AG10803 (cell line): ENCODE measurements at places on chromosomes 7 and 10.

GRCh38 chr7:28702171-28702570 lies 256.0 kb downstream of the TRIL start:
- DNase-seq, result no peak

GRCh38 chr7:50632561-50633413 lies 67.6 kb upstream of the DDC start:
- peak; percentile 44 for DNase-seq

DNA sequence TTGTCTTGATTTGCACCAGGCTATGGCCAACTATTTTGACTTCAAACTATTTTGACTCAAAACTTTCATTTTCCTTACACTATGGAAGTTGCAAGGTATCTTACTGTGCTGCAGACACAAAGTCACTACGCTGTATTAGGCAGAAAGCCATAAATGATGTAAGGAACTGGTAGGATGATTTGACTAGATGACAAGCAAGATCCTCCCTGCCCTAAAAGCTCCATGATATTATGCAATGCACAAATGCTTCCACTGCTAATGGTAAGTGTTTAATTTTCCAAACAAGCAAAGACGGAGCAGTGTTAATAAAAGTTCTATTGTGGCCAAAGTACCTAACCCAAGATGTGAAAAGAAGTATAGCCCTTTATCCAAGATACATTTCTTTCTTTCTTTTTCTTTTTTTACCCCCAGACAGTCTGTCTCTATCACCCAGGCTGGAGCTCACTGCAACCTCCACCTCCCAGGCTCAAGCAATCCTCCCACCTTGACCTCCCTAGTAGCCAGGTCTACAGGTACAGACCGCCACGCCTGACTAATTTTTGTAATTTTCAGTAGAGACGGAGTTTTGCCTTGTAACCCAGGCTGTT lies 98.2 kb downstream of the ANK3 start:
- DNase-seq, result peak; percentile 13

DNA sequence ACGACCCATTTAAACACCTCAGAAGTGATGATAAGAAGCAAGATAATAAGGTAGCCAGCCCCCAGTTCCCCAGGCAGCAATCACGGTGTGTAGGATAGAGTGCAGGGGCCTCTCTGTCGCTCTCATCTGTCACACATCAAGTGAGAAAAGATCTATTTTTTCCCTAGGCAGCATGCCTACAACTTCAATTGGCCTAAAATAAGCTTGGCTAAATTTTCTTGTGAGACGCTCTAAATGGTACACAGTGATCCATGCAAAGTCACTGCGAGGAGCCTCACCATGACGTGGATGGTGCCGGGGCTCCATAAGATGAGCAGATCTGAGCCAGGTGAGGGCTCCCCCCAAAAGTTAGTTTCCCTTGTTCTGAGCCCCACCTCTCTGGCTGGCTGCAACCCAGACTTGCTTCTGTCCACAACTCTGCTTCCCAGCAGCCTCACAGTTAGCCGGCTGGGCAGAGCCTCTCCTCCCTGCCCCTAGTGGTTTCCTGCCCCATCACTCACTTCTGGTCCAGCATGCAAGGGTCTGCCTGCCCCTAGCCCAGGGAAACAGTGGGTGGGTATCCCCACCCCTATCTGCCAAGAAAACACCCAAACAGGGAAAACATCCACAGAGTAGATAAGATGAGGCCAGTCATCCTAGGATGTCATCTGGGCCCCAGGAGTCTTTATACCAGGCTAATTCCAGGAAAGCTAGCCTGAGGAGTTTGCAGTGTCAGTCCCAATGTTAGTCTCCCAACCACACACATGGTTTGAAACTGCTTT lies 342.1 kb downstream of the GRID1 start:
- DNase-seq, result no peak

GRCh38 chr7:22598318-22598920 lies 98.4 kb upstream of the STEAP1B start:
- DNase-seq, result no peak

DNA sequence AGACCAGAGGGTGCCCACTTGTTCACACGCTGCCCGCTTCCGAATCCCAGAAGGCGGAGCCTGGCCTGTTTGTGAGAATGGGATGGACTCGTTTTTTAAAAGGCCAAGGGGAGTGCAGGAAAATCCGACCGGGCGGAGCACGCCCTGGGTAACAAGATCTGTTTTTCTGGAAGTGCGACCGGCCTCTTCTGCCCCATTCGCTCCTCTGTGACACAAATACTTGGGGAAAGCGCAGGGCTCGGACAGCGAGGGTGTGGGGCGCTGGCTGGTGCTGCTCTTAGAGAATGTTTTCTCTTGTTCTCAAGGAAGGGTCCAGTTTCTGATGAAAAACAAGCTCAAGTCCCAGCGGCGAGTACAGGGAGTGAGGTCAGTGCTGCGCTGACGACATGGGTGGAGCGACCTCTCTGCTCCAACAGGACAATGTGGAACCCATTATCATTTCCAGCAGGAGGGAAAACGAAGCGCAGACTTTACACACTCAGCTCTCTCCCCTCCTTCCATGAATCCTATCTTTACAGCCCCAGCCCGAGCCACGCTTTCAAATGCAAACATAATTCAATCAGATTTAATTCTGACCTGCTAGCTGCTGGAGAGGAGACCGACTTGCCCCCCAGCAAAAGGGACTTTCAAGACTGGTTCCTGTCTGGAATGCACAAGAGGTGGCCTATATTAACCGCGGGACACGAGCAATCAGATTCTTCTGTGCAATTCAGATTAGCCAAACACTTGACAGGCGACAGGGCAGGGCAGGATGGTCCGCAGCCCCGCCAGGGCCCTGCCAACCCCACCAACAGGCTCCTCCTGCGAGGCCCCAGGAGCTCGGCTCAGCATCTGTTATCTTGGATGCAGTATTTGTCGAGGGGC lies 1.1 kb downstream of the RADIL start:
- DNase-seq, result peak; percentile 86

GRCh38 chr10:6232225-6232807 lies 29.6 kb downstream of the PFKFB3 start:
- DNase-seq, result no peak

DNA sequence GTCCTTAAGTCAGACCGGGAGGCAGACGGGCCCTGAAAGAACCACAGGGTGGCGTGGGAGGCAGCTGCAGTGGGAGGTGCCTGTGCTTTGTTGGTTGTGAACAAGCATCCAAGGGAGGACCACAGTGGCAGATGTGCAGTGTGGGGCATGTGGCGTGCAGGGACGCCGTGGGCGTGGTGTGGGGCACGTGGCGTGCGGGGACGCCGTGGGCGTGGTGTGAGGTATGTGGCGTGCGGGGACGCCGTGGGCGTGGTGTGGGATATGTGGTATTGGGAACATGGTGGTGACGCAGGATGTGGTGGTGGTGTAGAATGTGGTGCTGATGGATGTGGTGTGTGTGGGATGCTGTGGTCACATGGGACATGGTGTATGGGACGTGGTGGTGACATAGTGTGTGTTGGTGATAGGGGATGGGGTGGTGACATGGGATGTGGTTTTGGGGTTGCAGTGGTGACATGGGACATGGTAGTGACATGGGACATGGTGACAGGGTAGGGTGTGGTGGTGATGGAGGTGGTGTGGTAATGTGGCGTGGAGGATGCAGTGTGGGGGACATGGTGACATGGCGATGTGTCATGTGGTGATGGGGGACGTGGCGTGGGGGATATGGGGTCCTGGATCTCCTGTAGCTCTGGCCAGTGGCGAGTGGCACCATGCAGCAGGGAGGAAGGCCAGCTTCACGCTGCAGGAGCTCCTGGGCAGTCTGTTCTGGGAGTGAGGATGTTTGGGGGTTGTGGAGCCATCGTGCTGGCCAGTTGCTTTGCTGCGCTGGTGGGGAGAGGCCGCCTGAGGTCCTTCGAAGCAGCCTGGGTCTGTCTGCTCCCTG lies 78.8 kb downstream of the INPP5A start:
- DNase-seq, result no peak

GRCh38 chr7:103660455-103661371 lies 214.7 kb upstream of the SLC26A5 start:
- peak; percentile 26 for DNase-seq

- DNase-seq, result no peak
These were observed 388.5 kb downstream of the DPP6 start for GRCh38 chr7:154440651-154441050.

- no peak for DNase-seq
These were observed 49.0 kb downstream of the CCDC71L start for GRCh38 chr7:106611911-106612310.

GRCh38 chr10:93954726-93955363 lies 38.9 kb upstream of the PLCE1 start:
- peak; percentile 29 for DNase-seq

DNA sequence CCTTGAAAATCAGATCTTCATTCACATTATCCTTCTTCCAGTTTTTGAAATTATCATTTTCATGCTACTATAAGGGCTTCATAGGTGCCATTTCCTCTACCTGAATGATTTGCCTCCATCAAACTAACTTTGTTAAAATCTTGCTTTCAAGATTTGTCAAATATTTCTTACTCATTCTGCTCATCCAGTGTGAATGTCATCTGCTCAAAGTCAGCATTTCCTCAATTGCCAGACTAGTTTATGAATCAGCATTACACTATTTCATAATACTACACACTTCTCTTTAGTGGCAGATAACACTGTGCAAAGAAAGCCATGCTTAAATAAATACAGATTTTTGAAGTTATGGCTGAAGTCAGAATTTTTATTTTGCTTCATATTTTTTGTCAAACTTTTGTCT lies 21.3 kb upstream of the LIPF start:
- peak; percentile 42 for DNase-seq

- no peak for DNase-seq
These were observed 427.1 kb downstream of the TCERG1L start for GRCh38 chr10:130884456-130884855.

GRCh38 chr7:47571331-47572093 lies 10.4 kb downstream of the TNS3 start:
- peak; percentile 93 for DNase-seq

GRCh38 chr10:99742701-99743100 lies 10.7 kb downstream of the CUTC start:
- peak; percentile 42 for DNase-seq

DNA sequence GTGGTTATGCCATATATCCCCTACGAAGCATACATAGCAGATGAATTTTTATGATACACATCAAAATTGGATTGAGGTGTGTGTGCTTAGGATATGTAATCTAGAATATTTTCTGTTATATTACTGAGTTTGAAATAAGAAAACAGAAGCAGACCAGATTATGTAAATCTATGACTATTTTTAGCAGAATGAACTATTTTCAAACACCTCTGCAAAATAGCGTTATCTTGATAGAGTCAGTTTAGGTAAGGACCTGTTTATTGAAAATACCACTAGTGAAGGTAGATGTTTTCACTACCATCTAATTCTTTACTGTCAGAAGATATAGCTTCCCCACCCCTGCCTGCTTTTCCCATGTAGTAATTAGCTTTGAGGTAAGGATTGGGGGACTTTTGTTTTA lies 9.1 kb downstream of the LANCL2 start:
- DNase-seq, result no peak

GRCh38 chr10:132421847-132422751 lies 25.1 kb downstream of the PWWP2B start:
- no peak for DNase-seq

GRCh38 chr7:133753513-133753912 lies 373.6 kb upstream of the LRGUK start:
- no peak for DNase-seq

- DNase-seq, result no peak
These were observed 229.3 kb upstream of the KLF14 start for GRCh38 chr7:130963339-130963738.

DNA sequence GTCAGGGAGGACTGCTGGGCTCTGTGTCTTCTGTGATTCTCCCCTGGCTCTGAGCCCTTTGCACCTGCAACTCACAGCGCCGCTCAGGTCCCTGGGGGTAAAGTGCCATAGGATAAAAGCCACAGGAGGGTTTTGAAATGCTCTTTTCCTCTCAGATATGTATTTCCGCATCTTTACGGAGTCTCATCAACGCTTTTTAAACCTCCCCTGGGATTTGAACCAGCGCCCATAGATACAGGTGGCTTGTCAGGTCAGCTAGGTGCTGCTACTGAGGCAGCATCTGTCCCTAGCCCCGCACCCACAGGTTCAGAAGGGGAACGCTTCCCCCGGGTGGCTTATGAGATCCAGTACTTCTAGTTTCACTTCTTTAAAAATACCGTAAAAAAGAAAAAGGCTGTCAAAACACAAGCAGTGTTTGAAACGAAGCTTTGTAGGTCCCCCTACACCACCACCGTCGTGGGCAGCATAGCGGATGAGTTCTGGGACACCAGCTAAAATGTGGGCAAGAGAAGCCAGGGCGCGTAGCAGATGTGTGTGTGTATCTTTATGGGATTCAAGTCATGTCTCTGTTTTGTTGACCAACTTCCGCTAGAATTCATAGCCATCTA lies 173.5 kb downstream of the CUX1 start:
- DNase-seq, result no peak

GRCh38 chr10:14325325-14325955 lies 5.3 kb downstream of the FRMD4A start:
- no peak for DNase-seq

DNA sequence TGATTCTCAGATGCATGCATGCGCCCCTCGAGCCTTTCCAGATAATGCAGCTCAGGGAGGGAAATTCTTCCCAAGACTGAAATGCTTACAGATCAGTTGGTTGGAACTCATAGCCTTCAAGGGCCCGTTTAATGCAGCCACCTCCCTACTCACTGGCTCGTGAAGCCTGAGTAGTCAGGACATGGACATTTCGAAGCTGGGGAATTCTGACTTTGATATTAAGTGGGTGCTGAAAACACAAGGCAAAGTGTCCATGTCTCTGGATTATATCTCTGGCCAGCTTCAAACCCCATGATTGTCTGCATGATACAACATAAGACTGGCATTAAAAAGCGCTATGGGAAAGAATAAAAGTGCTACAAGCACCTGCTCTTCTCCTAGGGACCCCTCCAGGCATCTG lies 207.5 kb downstream of the HERPUD2 start:
- no peak for DNase-seq

GRCh38 chr10:84012831-84013458 lies 126.4 kb upstream of the GHITM start:
- DNase-seq, result no peak

- DNase-seq, result peak; percentile 86
These were observed 52.8 kb downstream of the EGFR start for GRCh38 chr7:55071411-55072175.

DNA sequence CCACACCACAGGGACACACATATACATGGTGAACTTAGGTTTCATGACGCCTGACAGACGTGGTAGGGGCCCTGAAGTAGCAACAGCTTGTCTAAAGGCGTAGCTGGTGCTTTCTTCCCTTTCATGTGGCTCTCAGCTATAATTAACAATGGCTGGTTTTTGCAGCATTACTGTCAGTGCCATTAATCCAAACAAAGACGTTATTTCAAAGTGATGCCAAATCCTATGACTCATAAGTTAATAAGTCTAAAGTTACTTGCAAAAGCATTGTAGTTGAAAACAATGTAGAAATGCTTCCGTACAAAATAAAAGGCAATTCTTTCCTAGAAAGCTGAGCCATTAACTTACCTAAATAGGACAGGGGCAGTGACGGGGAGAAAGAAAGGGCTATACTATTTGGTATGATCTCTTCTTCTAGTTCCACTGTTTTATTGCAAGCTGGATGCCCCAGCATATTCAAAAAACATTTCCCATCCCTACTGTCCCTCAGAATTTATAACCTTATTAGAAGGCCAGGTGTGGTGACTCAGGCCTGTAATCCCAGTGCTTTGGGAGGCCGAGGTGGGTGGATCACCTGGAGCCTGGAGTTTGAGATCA lies 105.4 kb downstream of the ODAD2 start:
- peak; percentile 67 for DNase-seq
